Smooth muscle cell of the brain vasculature (primary cell): ENCODE measurements at places on chromosomes 16 and 17.

DNA sequence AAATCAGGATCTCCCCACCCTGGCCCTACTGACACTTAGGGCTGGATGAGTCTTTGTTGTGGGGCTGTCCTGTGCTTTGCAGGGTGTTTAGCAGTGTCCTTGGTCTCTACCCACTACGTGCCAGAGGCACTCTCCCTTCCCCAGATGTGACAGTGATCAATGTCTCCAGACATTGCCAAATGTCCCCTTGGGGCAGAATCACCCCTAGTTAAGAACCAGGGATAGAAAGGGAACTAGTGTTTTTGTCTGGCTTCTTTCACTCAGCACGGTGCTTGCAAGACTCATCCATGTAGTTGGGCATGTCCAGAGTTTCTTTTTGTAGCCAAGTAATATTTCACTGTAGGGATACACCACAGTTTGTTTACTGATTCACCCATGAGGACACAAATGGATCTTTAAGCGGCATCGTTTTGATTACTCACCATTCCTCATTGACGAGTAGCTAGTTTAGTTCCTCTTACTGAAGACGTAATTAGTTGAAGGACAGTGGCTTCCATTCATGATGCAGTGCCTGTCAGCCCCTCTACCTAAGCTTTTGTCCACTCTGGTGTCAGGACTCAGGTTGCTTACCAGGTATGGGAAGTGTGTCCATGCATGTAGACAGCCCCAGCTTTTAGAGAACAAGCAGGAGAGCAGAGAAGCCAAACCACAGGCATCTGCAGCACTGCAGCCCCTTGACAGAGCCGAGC, 26.0 kb upstream of the ITGB4 start:
- no peak for DNase-seq

DNA sequence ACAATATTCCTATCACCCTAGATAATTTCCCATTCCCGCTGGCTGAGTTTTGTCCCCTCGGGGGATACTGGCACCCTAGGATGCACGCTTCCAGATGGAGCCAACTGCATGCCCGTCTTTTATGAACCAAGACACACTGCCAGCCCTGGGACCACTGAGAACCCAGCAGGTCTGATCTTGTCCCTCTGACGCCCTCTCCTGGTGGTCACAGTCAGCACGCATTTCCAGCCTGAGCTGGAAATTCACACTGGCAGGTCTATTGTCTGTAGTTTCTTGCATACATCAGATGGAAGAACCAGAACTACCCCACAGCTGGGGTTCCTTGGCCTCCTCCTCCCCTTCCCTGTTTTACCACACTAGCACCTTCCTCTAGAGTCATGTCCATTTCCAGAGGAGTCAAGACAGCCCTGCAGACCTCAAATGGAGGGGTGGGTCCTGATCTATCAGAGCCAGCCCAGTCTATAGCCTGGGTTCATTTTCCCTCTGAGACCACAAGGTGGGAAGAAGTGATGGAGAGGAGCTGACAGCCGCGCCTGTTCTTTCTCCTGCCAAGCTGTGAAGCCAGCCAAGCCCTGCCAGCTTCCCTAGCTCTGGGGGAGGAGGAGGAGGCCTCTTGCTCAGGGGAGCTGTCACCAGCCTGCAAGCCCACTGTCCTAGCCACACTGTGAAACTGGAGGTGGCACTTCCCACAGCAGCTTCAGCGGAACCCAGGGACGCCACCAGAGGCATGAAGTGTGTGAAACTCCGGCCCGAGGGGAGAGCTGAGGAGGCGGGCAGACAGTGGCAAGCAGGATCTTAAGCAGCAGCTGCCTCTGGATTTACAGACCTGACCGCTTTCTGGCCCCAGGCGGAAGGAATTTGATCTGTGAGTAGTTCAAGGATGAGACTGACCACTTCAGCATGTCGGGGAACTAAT, 29.3 kb downstream of the MXRA7 start:
- DNase-seq, result no peak

DNA sequence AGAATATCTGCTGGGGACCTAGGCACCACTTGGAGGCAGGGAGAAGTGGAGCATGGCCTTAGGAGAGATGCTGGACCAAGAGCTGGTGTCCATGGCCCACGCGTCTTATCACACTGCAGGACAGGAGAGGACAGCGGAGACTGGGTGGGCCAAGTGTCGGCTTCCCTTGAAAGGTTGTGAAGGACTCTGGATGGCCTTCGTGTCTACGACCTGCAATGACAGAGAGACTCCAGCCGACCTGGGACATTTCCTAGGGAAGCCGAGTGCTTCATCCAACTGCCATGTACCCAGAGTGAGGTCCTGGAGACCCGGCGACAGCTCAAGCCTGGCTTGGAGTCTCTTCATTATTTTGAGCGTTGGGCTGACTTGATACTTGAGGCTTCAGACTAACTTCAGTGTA, 20.5 kb downstream of the C1QTNF1 start:
- no peak for DNase-seq

DNA sequence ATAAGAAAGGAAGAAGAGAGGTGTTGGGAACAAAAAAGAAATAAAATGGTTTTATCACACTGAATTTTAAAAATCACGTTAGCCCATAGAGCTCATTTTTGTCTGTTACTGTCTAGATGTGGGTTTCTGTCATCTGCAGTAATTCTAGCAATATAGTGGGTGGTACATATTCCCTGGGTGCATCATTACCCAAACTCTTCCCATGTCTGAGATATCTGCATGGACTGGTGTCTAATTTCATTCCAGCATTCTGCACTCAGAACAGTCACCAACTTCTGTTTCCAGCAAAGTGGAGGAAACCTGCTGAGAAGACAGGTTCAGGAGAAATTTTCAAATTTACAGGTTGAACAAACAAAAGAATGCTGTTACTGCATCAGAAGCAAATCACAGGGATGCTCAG, 263.8 kb downstream of the CDH11 start:
- no peak for DNase-seq

- no peak for DNase-seq
These were observed 601 bp downstream of the CDH15 start for GRCh38 chr16:89172171-89172527.

DNA sequence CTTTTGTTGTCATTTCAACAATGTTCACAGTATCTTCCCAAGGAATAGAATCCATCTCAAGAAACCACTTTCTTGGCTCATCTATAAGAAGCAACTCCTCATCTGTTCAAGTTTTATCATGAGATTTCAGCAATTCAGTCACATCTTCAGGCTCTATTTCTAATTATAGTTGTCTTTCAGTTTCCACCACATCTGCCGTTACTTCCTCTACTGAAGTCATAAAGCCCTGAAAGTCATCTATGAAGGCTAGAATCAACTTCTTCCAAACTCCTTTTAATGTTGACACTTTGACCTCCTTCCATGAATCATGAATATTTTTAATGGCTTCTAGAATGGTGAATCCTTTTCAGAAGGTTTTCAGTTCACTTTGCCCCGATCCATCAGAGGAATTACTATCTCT, 102.1 kb downstream of the CDH13 start:
- DNase-seq, result no peak

DNA sequence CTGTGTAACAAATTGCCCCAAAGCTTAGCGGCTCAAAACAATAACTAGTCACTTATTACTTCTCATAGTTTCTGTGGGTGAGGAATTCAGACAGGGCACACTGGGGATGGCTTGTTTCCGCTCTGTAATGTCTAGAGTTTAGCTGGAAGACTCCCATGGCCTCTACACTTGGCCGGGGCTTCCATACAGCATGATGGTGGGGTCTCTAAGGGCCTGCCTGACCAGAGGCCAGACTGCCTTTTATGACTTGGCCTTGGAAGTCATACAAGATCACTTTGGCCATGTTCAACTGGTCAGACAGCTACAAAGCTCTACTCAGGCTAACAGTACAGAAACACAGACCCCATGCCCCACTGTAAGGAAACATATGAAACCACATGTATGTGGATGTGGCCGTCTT, 8.2 kb downstream of the GLP2R start:
- DNase-seq, result no peak
